Regular cardiac myocyte (primary cell): ENCODE measurements at places on chromosomes 3 and 15. TPM values are rescaled to one million over a fixed set of nuclear protein-coding genes. Genes with fewer than 3 reads are reported as not detected.

The PDZRN3 gene
- 24.9 and 32.7 TPM in 2 replicates for total RNA-seq

The BNC1 gene
- 5.8 and 6.5 TPM in 2 replicates for total RNA-seq

The ARL6IP5 gene
- total RNA-seq = 126 and 143 TPM in 2 replicates

The APOD gene
- 0.19 and 1.4 TPM in 2 replicates for total RNA-seq

The AADAC gene
- 1.9 and 7.0 TPM in 2 replicates for total RNA-seq

The NLGN1 gene
- total RNA-seq = 5.9 and 6.1 TPM in 2 replicates

The CLRN1 gene
- not detected in 2 replicates for total RNA-seq

The HYAL1 gene
- total RNA-seq = 0.96 and 2.5 TPM in 2 replicates

The HTR3E gene
- total RNA-seq = not detected in 2 replicates

The C3orf85 gene
- not detected in 2 replicates for total RNA-seq

The CA12 gene
- total RNA-seq = 60.4 and 195 TPM in 2 replicates

The AP3B2 gene
- under 0.01 and 0.28 TPM in 2 replicates for total RNA-seq

The TRPM1 gene
- total RNA-seq = under 0.01 TPM in 1 of 2 replicates, not detected in the other

The SLC9A9 gene
- 2.7 and 6.5 TPM in 2 replicates for total RNA-seq

The SOX14 gene
- not detected in 2 replicates for total RNA-seq

The ALDH1A3 gene
- 168 and 287 TPM in 2 replicates for total RNA-seq

The UBE2E2 gene
- total RNA-seq = 63.3 and 84.3 TPM in 2 replicates

The MESP1 gene
- total RNA-seq = 0.19 and 0.28 TPM in 2 replicates

The MEIS2 gene
- 41.2 and 42.6 TPM in 2 replicates for total RNA-seq

The PLD1 gene
- total RNA-seq = 28.8 and 58.1 TPM in 2 replicates

The FILIP1L gene
- total RNA-seq = 11.7 and 34.1 TPM in 2 replicates

The DUOXA2 gene
- total RNA-seq = not detected in 2 replicates

The LSAMP gene
- under 0.01 and 0.28 TPM in 2 replicates for total RNA-seq

The RAB8B gene
- 76.5 and 184 TPM in 2 replicates for total RNA-seq

The ABCC5 gene
- 14.4 and 25.4 TPM in 2 replicates for total RNA-seq

The HIGD2B gene
- total RNA-seq = not detected in 2 replicates

The MRAS gene
- total RNA-seq = 25.9 and 33.8 TPM in 2 replicates

The CCDC54 gene
- total RNA-seq = not detected in 2 replicates

The CADPS gene
- 0.85 TPM in 1 of 2 replicates, not detected in the other for total RNA-seq

The THSD4 gene
- total RNA-seq = 42.6 and 84.0 TPM in 2 replicates

The CCR1 gene
- total RNA-seq = under 0.01 and 0.28 TPM in 2 replicates

The CPLX3 gene
- total RNA-seq = not detected in 2 replicates

The GOLGA8N gene
- 1.3 and 9.3 TPM in 2 replicates for total RNA-seq

The IQCH gene
- 3.1 and 3.4 TPM in 2 replicates for total RNA-seq

The LRRC2 gene
- total RNA-seq = 3.6 and 5.4 TPM in 2 replicates

The CDHR4 gene
- total RNA-seq = not detected in 2 replicates

The AHSG gene
- not detected in 2 replicates for total RNA-seq

The KNSTRN gene
- 65.1 and 89.1 TPM in 2 replicates for total RNA-seq

The WNT5A gene
- total RNA-seq = 36.4 and 78.6 TPM in 2 replicates

The RLBP1 gene
- not detected in 2 replicates for total RNA-seq

The UBA7 gene
- total RNA-seq = 24.7 and 55.2 TPM in 2 replicates

The LRRC15 gene
- 0.19 and 0.56 TPM in 2 replicates for total RNA-seq

The CHRD gene
- total RNA-seq = 0.96 and 3.1 TPM in 2 replicates

The PLSCR5 gene
- total RNA-seq = not detected in 2 replicates

The PLA2G4F gene
- total RNA-seq = not detected in 2 replicates

The CPNE4 gene
- total RNA-seq = not detected in 2 replicates

The TEX264 gene
- total RNA-seq = 35.3 and 57.2 TPM in 2 replicates

The PODXL2 gene
- 2.5 and 6.8 TPM in 2 replicates for total RNA-seq

The CKMT1B gene
- 0.85 TPM in 1 of 2 replicates, not detected in the other for total RNA-seq
